ENCODE measurements at places on chromosomes 12 and 14.

GRCh38 chr12:32708926-32709325, 29.8 kb downstream of the DNM1L start:
- DNase-seq: no peak

GRCh38 chr12:109947521-109947920, 47.4 kb downstream of the TCHP start:
- DNase-seq: no peak

GRCh38 chr14:74610866-74611649, 979 bp downstream of the LTBP2 start:
- no peak for DNase-seq

- no peak for DNase-seq
Observed at GRCh38 chr12:88763536-88764100, 183.3 kb upstream of the KITLG start.

- no peak for DNase-seq
Observed at GRCh38 chr14:70392676-70393075, 24.2 kb downstream of the SYNJ2BP start.

DNA sequence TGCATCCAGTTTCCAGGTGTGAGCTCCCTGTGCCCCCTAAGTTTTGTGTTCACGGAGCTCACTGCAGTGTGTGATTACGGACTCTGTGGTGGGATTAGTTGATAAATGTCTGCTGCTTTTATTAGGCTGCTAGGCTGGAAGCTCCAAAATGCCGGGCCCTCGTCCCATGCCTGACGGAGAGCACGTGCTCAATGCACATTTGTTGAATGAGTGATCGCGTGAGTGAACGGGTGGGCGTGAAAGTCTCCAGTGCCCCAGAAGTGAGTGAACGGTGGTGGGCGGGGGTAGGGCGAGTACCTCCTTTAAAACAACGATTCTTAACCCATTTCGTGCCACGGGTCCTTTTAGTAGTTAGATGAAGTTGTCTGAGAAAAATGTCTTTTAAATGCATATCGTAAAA, 175.5 kb downstream of the AACS start:
- DNase-seq: no peak

GRCh38 chr12:62808166-62808879, 126.6 kb downstream of the PPM1H start:
- DNase-seq: no peak
